Epithelial cell of esophagus (primary cell): ENCODE measurements at places on chromosomes 5 and 9.
A peak's percentile ranks its signal among the peaks of the same experiment; 100 is the strongest.

GRCh38 chr9:5231212-5231611, at the start of gene INSL4:
INSL4 (plus strand) TSS chr9:5231419; CDS start chr9:5231524, 105 bp downstream.
- peak; percentile 84 for DNase-seq

DNA sequence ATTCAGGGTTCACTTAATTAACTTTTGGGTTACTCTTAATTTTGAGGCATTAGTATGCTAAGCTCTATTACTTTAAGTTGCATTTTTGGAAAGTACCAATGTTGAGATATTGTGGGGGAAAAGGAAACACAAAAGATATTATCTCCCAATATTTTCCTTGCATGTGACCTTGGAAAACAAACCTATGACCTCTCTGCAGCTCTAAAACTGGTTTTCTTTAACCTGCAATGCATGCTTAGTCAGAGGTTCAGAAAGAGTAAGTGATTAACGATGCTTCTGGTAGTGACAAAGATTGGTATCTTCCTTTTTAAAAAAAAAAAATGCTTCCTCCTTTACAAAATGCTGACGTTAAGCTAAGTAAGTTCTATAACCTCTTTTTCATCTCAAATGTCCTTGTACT, 44.9 kb upstream of the CDH18 start:
- peak; percentile 6 for DNase-seq

GRCh38 chr9:79985264-79985663, 413.5 kb downstream of the TLE4 start:
- DNase-seq: no peak

GRCh38 chr9:93572636-93573515, 3.5 kb upstream of the PHF2 start:
- DNase-seq: no peak

DNA sequence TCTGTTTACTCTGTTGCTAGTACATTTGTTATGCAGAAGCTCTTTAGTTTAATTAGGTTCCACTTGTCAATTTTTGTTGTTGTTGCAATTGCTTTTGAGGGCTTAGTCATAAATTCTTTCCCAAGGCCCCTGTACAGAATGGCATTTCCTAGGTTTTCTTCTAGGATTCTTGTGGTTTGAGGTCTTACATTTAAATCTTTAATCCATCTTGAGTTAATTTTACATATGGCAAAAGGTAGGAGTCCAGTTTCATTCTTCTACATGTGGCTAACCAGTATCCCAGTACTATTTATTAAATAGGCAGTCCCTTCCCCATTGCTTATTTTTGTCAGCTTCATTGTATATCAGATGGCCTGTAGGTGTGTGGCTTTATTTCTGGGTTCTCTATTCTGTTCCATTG, 792.4 kb downstream of the PTPRD start:
- DNase-seq: no peak

DNA sequence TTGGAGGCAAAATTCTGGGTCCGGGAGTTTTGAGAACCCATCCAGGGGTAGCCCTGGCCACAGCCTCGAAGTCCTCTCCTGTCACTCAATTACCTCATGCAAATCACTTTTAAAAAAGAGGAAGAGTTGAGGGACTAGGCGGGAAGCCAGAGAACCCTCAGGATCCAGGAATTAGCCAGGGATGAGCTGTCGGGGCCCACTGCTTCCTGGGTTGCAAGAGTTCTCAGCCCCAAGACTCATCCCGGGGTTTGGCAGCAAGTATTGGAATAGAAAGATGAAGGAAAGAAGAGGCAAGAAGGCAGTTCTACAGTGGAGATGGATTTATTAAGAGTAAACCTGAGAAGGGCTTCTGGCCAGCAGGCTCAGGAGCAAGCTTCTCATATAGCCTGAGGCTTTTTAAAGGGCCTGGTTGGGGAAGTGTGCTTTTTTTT, 25.6 kb downstream of the C9orf50 start:
- DNase-seq: peak; percentile 34

GRCh38 chr5:62299600-62299999, 6.4 kb upstream of the KIF2A start:
- no peak for DNase-seq

DNA sequence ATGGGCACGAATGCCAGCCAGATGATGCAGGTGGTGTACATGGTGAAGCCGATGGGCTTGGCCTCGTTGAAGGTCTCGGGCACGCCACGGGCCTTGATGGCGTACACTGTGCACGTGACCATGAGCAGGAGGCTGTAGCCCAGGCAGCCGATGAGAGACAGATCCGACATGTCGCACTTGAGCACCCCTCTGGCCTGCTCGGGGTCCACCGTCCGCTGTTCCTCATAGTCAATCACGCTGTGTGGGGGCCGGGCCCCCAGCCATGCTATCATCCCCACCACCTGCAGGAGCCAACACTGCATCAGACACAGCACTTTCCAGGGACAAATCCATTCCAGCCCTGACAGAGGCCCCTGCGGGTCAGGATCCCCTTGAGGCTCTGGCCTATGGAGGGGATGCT, 12.2 kb downstream of the GRM6 start:
- DNase-seq: no peak

GRCh38 chr5:142107736-142108431, 695 bp upstream of the NDFIP1 start:
- DNase-seq: no peak

DNA sequence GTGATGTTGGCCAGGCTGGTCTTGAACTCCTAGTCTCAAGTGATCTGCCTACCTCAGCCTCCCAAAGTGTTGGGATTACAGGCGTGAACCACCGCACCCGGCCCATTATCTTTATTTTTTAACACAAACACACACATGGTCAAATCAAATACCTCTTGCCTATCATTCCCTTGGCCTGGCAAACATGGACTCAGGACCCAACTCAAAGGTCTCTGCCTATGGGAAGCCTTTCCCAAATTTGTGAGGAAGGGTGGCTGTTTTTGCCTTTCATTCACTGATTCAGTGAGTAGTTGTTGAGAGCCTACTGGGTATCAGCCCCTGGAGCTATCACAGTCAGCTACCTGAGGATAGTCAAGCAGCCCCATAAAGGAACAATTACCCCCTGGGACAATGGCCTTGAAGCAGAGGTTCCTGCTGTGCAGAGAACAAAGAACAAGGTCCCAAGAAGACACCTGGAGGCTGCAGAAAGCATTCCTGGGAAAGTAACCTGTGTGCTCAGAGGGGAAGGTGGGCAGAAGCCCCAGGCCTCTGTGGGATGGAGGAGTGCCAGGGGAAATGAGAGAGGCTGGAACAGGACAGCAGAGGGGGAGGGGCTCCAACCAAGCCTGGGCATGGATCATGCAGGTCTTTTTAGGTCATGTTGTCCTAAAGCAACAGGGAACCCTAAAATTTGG, 126.4 kb downstream of the CRB2 start:
- no peak for DNase-seq

DNA sequence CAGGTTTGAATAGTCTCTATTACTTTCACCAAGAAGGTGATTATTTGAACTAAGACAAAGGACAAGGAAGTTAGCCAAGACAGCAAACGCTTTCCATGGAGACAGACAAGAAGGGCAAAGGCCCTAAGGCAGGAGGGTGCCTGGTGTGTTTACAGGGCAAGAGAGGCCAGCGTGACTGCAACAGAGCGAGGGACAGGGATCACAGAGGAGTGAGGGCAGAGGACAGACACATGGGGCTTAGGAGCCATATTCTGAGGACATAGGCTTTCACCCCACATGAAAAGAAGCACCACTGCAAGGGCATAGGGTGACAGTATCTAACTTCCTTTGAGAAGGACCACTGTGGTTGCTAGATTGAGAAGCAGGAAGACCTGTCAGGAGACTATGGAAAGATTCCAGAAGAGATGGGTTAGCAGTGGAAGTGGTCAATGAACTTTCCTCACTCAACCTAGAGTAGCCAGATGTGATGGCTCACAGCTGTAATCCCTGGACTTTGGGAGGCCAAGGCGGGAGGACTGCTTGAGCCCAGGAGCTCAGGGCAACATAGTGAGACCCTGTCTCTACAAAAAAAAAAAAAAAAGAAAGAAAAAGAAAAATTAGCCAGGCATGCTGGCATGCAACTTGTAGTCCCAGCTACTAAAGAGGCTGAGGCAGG, 5.0 kb upstream of the HAVCR1 start:
- no peak for DNase-seq

DNA sequence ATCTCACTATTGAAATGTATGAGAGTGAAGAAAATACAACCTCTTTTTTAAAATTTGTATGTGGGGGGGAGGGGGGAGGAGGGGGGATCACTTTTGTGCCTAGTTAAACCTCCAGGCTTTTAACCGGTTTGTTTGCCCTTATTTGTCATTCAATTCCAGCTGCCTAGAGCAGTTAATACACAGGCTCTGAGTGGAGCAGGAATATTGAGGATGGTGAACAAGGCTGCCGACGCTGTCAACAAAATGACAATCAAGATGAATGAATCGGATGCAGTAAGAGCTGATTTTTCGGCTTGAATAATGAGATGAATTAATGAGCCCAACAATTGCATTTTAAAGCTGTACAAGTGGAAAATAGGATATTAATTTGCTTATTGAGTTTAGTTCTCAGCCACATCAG, 28.7 kb upstream of the SNX24 start:
- no peak for DNase-seq

DNA sequence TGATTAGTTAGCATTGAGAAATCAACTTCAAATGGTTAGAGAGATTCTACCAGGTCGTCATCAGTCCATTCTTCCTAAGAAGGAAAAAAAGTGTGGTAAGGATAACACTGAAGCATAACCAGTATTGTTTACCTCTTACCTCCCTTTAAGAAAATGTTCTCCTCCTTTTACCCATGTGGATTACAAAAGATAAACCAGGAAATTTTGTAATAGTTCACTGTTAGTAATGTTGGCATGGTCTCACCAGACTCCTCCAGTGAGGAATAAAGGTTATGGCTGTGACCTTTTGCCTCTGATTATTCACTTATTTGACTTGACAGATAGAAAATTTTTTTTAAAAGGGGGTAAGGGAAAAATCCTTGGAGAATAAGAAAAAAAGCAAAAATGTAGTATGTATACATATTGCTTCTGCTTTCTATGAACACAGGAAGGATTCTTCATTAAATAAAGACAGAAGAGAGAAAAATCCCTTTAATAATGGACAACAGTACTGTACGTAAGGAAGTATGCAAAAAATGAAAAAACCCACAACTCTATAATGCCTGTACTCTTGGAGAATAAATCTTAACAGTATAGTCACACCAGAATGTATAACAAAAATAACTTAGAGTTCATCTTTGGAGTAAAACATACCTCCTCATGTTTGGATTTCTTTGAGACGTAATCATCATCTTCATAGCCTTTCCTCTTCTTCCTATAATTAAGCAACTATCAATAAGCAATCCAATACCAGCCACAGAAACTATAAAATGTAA, 18.1 kb downstream of the CCNH start:
- peak; percentile 50 for DNase-seq

DNA sequence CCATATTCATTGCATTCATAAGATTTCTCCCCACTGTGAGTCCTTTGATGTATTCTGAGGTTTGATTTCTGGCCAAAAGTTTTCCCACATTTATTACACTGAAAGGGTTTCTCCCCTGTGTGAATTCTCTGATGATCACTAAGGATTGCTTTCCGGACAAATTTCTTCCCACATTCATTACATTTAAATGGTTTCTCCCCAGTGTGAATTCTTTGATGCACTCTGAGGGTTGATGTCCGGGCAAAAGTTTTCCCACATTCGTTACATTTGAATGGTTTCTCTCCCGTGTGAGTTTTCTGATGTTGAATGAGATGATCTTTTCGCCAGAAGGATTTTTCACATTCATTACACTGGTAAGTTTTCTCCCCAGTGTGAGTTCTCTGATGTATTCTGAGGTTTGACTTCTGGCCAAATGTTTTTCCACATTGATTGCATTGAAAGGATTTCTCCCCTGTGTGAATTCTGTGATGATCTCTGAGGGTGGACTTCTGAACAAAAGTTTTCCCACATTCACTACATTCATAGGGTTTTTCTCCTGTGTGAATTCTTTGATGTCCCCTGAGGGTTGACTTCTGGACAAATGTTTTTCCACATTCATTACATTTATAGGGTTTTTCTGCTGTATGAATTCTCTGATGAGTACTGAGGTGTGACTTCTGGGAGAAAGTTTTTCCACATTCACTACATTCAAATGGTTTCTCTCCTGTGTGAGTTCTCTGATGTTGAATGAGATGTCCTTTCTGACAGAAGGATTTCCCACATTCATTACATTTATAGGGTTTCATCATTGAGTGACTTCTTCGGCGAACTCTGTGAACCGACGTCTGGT, 18.8 kb downstream of the ZNF510 start:
- no peak for DNase-seq

DNA sequence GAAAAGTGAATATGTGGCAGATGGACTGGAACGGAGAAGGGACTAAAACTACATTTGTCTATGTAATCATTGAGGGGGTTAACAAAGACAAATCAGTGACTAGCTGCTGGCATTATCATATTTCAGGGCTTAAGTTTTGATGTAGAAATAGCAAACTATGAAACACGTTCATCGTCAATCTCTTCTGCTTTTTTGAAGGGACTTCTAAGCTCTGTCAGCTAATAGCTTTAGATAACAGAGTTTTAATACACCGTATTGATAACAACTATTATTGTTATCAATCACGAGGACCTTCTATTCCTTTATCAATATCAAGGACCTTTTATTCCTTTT, 38.9 kb upstream of the MRPS30 start:
- no peak for DNase-seq

- no peak for DNase-seq
Observed at GRCh38 chr5:158511454-158511853, 588.3 kb downstream of the EBF1 start.

GRCh38 chr9:132049900-132050299, 29.8 kb downstream of the MED27 start:
- no peak for DNase-seq

DNA sequence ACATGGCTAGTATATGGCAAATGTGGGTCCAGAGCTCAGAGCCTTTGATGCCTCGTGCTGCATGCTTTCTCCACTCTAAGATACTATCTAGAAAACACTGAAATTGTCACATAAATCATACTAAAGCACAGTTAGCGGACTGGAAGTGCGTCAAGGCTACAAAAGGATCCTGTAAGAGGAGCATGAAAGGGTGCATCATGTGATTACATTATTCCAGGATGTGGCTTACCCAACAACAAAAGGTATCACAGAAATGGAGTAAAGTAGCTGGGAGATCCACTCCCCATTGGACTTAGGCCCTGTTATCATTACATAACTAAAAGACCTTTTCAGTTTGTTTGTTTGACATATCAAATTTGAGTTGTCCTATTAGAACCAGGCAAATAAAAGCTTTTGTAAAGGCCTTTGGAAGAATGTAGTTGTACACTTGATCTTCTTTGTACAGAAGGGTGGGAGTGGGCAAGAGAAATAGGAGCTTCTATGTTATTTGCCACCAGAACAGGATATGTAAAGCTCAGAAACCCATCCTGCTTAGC, 6.9 kb downstream of the SLC31A1 start:
- no peak for DNase-seq
